Muscle of back (tissue), 13 donors: ENCODE measurements at places on chromosomes 12 and 14. TPM values are rescaled to one million over a fixed set of nuclear protein-coding genes. Genes with fewer than 3 reads are reported as not detected.

DNA sequence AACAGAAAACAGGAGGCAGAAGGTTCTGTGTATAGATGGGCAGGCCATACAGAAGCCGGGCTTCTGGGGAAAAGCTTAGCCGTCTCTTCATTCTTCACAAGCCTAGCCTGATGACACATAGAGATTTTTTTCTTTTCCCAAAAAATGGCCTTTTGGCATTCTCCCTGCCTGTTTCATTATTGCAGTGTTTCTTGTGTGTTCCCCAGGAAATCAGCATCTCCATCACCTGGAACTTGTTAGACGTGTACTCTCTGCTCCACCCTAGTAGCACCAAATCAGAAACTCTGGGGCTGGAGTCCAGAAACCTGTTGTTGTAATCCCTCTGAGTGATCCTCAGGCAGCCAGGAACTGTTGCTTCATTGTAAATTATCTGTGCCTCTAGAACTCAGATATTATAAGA, 388.1 kb downstream of the CCDC91 start:
- DNase-seq, result no peak

- no peak for DNase-seq
Observed at GRCh38 chr14:83529531-83529930, 1995.9 kb upstream of the SEL1L start.

ADAMTS20 gene
- 0.48 TPM for polyA plus RNA-seq

- DNase-seq, result peak; percentile 71
Observed at GRCh38 chr12:94186278-94187241, 38.2 kb downstream of the PLXNC1 start.

DNA sequence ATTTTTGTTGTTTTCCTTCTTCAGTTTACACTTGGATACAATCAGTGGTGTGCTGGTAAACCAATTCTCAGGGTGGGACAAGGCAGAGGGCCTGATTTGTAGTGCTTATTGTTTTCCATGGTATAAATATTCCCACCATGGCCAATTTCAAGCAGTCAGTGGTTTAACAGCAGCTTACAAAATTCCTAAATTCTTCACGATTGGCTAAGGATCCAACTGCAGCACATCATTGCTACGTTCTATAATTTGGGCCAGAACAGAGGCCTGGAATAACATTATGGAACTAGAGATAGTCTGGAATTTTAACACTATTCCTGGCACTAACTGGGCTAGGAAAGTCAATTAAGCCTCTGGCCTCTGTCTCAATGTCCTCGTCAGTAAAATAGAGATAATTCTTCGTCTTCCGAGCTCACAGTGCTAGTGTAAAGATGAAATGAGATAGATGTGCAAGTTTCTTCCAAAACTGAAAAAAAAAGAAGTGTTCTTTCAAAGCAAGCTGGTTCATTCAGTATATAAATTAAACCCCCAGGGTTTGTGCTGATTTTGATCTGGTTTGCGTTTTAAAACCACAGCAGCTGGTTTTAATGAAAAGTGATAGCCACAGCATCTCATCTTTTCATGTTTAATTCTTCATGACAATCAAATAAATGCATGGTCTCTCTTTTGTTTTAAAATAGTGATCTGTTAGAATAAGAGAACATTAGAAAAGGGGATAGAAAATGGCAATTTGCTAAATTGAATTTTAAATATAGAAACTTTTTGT, 104.1 kb downstream of the EPS8 start:
- DNase-seq, result no peak

KLRC4 gene
- not detected for polyA plus RNA-seq

SLC38A2 gene
- polyA plus RNA-seq, result 124 TPM

FAM181A gene
- polyA plus RNA-seq, result 0.31 TPM

CLMN gene
- polyA plus RNA-seq, result 3.4 TPM

DNA sequence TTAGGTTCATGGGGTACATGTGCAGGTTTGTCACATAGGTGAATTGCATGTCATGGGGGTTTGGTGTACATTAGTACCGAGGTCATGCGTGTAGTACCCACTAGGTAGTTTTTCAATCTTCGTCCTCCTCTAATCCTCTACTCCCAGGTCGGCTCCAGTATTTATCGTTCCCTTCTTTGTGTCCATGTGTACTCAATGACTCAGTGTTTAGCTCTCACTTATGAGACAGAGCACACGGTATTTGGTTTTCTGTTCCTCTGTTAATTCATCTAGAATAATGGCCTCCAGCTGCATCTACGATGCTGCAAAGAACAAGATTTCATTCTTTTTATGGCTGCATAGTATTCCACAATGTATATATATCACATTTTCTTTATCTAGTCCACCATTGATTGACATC, 850.9 kb upstream of the MDGA2 start:
- DNase-seq, result no peak

RNFT2 gene
- 1.6 TPM for polyA plus RNA-seq

DNA sequence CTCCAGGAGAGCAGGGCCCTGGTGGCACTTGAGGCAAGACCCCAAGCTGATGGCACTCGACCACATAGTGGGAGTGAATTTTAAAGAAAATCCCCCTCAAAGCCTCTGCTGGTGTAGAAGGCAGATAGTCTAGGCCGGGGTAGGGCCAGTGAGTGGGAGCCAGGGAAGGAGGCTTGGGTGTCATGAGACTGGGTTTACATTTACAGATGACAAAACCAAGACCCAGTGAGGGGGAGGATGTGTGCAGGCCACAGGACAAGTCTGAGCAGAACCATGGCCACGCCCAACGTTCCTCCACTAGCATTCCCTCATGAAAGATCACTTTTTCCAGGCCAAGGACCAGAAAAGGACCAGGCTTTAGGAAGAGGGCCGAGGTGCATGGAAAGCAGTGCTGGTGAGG, 42.0 kb downstream of the EVL start:
- no peak for DNase-seq

NGB gene
- not detected for polyA plus RNA-seq

DNA sequence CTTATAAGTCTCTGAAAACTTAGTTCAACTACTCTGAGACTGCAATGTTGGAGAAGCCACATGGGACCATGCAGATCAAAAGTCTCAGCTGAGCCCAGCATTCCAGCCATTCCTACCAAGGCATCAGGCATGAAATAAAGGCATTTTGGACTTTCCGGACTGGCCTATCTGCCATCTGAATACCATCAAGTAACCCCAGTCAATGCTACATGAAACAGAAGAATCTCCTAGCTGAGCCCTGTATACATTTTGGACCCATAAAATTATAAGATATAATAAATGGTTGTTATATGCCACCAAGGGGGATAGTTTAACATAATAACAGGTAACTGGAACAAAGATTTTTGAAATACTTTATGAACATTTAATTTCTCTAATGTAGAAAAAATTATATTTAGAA, 9.3 kb upstream of the TMEM260 start:
- DNase-seq, result no peak

KRT85 gene
- polyA plus RNA-seq, result not detected

KLRG1 gene
- 2.8 TPM for polyA plus RNA-seq

AP1G2 gene
- 12.0 TPM for polyA plus RNA-seq

- DNase-seq, result no peak
Observed at GRCh38 chr12:107533218-107533617, 152.4 kb upstream of the PWP1 start.

CACNA1C gene
- 4.3 TPM for polyA plus RNA-seq

GRCh38 chr12:96409731-96410130, 9.5 kb upstream of the CDK17 start:
- no peak for DNase-seq

- peak; percentile 20 for DNase-seq
Observed at GRCh38 chr14:78403278-78403815, 233.2 kb downstream of the NRXN3 start.

DNA sequence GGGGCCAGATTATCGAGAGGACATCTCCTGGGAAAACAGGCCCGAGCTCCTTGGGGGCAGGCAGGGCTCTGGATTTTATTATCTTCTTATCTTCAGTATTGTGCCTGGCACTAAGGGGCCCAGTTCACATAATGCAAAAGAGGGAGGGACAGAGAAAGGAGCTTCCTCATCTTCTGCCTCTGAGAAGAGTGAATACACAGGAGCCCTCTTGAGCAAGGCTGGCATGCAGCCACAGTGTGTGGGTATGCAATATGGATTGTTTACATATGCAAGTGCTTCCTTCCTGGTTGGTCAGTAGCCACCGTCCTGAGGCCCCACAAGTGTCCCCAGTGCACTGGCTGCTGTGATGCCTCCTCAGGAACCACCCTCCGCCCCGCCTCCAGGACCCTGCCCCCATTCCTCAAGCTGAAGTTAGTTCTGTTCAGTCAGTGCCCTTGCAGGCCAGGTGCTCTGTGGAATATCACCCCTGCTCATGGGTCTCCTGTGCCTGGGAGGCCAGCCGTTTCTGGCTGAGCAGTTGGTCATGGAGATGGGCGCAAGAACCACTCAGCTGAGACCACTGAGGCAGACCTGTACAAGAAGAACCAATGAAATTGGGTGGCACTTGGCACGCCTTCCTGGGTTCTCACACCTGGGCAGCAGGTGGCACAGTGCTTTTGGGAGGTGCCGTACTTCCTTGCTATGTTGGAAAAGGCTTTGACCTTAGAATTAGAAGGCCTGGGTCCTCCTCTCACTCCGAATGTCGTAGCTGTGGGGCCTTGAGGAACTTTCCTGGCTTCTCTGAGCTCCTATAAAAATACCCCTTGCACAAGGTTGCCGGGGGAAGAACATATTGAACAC, 35.1 kb upstream of the ACTN1 start:
- DNase-seq, result no peak

NRL gene
- 1.4 TPM for polyA plus RNA-seq

C1S gene
- 87.2 TPM for polyA plus RNA-seq

CEP128 gene
- polyA plus RNA-seq, result 4.8 TPM

KLHL33 gene
- 0.50 TPM for polyA plus RNA-seq

LIN7A gene
- polyA plus RNA-seq, result 3.1 TPM

CLEC7A gene
- polyA plus RNA-seq, result 4.1 TPM

GRCh38 chr14:34205799-34206198, 254.9 kb upstream of the EGLN3 start:
- DNase-seq, result no peak

ZNF268 gene
- 12.2 TPM for polyA plus RNA-seq

DNA sequence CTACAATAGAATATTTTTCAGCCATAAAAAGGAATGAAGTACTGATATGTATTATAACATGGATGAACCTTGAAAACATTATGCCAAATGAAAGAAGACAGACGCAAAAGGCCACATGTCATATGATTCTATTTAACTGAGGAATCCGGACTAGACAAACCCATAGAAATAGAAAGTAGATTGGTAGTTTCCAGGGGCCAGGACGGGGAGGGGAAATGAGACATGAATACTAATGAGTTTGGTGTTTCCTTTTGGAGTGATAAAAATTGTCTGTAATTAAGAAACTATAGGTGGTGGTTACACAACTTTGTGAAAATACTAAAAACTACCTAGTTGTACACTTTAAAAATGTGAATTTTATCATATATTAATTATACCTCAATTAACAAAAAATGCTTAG, 247.6 kb downstream of the BCAT1 start:
- DNase-seq, result no peak

RTL1 gene
- 49.1 TPM for polyA plus RNA-seq

DNA sequence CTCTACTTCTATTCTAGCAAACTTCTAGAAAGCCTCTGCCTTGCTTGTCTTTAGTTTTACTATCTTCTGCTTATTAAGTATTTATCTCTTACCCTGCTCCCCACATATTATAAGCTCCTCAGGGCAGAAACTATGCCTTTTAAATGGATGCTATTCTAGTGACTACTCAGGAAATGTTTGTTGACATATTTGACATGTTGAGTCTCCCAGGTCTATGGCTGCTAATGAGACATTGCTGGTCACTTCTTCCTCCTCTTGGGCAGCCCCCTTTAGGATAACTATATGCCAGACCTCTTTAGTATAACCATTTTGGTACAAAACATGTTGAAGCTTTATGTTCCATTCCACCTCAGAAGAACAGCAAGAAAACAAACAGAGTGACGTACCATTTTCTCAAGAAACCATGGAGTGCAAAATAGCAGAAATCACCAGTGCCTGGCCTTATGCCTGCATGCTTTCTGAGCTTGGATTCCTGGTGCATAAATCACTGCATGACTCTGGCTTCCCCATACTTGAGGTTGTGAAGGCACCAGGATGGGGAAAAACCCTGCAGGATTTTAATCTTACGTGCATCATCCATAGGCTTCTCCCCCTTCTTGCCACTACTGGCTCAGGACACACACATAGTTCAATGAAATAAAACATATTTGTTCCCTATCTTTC, 202.6 kb downstream of the TMX1 start:
- DNase-seq, result no peak

PLCZ1 gene
- polyA plus RNA-seq, result not detected

DNA sequence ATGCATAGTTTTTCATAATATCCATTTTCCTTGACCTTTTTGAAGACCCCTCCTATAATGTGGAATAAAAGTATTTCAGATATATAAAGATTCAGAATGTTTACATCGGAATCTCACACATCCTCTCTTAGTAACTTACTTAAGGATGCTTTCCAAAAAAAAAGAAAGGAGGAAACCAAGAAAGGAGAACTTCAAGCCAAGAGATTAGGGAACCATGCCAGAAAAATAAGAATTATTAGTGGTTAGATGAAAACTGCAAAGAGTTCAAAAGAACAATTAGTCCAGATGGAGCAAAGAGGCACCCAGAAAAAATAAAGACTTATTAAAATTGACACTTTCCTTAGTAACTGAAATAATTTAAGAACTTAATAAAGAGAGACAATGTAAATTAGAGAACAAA, 179.2 kb downstream of the DUSP6 start:
- no peak for DNase-seq

DNA sequence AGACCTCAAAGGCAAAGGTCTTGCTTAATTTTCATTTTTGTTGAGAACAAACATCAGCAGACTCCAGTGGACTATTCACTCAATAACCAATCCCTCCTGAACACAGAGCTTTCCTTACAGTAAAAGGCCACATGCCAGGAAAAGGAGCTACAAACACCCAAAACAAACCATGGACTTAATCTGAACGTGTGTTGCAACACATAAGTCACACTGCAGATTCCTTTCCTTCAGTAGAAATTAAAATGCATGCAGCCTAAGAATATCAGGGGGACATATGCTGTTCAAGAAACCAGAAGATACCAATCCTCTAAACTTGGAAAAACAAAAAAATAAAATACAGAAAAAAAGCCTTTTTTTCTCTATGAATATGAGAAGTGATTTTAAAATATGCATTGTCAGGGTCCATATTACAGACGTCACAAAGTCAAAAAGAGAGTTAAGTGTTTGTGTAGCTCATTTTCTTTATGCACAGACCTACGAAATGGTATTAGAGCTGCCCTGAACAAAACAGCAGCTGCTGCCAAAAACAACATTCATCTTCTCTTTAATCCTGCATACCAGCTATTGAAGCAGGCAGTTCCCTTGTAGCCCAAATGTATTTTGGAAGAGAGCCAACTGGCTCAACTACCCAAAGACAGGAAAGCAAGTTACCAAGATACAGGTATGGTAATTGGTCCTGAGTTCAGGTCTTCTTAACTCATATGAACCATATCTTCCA, 26.2 kb downstream of the KITLG start:
- no peak for DNase-seq

DNA sequence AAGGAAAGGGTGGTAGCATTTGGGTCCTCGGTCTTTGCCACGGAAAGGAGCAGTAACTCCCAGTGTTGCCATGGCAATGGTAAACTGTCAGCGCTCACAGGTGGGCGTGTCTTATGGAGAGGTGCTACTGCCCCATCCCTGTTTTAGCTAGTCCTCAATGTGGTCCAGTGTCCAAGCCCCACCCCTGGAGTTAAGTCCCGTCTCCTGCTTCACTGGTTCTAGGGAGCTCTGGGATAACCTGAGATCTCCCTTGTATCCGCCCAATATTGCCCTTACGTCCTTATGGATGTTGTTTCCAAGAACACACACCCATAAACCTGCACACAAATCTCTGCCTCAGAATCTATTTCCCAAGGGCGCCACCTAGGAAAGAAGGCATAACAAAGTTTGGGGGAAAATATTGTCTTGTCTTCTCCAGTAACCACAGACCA, 64.2 kb downstream of the SPRING1 start:
- DNase-seq, result no peak

GRCh38 chr12:692274-692673, 29.0 kb upstream of the NINJ2 start:
- no peak for DNase-seq

GRCh38 chr12:75560167-75560566, 48.8 kb upstream of the KRR1 start:
- peak; percentile 70 for DNase-seq
